ENCODE measurements at places on chromosomes 11 and 22. TPM values are rescaled to one million over a fixed set of nuclear protein-coding genes. Genes with fewer than 3 reads are reported as not detected.

Gene OR2AG1
- polyA plus RNA-seq = not detected

Gene CCDC188
- polyA plus RNA-seq = not detected

Gene GNAZ
- polyA plus RNA-seq = not detected

Gene SLC6A5
- polyA plus RNA-seq = not detected

Gene BACE1
- polyA plus RNA-seq = 0.23 TPM

Gene KRTAP5-11
- polyA plus RNA-seq = not detected

Gene DUSP8
- polyA plus RNA-seq = 0.35 TPM

Gene XPNPEP3
- polyA plus RNA-seq = 16.2 TPM

Gene MIF
- 945 TPM for polyA plus RNA-seq

Gene OR51B4
- polyA plus RNA-seq = not detected

Gene GRIK4
- not detected for polyA plus RNA-seq

Gene PATE2
- polyA plus RNA-seq = not detected

Gene PRRG4
- polyA plus RNA-seq = not detected

Gene MRGPRX4
- not detected for polyA plus RNA-seq

Gene SAA4
- not detected for polyA plus RNA-seq

Gene SHANK2
- polyA plus RNA-seq = not detected

Gene IFT27
- 10.1 TPM for polyA plus RNA-seq

Gene KRTAP5-2
- not detected for polyA plus RNA-seq

Gene IGSF22
- polyA plus RNA-seq = 2.6 TPM

Gene OTOG
- polyA plus RNA-seq = not detected

Gene OR4D5
- polyA plus RNA-seq = not detected

Gene MYBPC3
- polyA plus RNA-seq = not detected

Gene OR5A1
- polyA plus RNA-seq = not detected

Gene MMP12
- not detected for polyA plus RNA-seq

Gene NUP50
- 50.6 TPM for polyA plus RNA-seq

Gene DCPS
- polyA plus RNA-seq = 39.2 TPM

Gene MN1
- not detected for polyA plus RNA-seq

Gene EP300
- polyA plus RNA-seq = 19.5 TPM

Gene CBLIF
- polyA plus RNA-seq = not detected

Gene HOATZ
- not detected for polyA plus RNA-seq

Gene MUC5AC
- polyA plus RNA-seq = not detected

Gene SCGB2A2
- not detected for polyA plus RNA-seq

Gene FAM181B
- polyA plus RNA-seq = not detected

Gene RRM1
- 36.2 TPM for polyA plus RNA-seq

Gene PHF5A
- polyA plus RNA-seq = 25.8 TPM

Gene AMPD3
- polyA plus RNA-seq = 17.8 TPM

Gene DDI1
- polyA plus RNA-seq = not detected

Gene ACR
- polyA plus RNA-seq = not detected

Gene PGA3
- not detected for polyA plus RNA-seq

Gene PVALB
- polyA plus RNA-seq = not detected

Gene RASD2
- polyA plus RNA-seq = not detected

Gene TEX12
- not detected for polyA plus RNA-seq

All from naive thymus-derived CD4-positive, alpha-beta T cell (primary cell).